ENCODE measurements at places on chromosomes 6 and 20.

DNA sequence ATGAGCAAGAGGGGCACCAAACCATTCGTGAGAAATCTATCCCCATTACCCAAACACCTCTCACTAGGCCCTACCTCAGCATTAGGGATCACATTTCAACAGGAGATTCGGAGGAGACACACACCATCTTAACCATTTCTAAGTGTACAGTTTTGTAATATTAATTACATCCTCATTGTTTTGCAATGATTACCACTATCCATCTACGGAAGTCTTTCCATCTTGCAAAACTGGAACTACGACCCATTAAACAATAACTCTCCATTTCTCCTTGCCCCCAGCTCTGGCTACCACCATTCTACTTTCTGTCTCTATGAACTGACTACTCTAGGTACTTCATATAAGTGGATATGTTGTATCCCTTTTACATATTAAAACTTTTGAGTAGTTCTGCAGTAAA is 20.1 kb downstream of the ACOT13 start:
- no peak for DNase-seq

DNA sequence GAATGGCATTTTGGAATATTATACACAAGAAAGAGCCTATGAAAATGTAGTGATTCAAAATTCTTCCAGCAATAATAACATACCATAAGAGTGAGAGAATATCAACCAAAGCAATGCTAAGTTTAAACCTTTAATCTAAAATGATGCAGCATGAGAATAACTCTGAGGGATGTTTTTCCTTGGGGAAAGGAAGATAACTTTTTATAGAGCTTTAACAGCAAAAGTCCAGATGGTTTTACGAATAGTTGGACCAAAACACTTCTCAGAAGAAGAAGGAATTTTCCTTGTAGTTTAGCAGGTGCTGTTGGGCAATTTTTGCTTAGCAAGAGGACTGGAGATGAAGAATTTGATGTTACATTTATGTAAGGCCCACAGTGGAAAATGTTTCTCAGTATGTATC is 1503.2 kb downstream of the HACE1 start:
- DNase-seq, result no peak

- no peak for DNase-seq
These were observed 22.9 kb upstream of the PYGB start for GRCh38 chr20:25224941-25225340.

GRCh38 chr6:168649209-168649608 is 208.2 kb downstream of the SMOC2 start:
- no peak for DNase-seq

- DNase-seq, result no peak
These were observed 186.3 kb downstream of the OGFRL1 start for GRCh38 chr6:71474942-71475341.

GRCh38 chr6:118500130-118501015 is 47.7 kb upstream of the PLN start:
- DNase-seq, result no peak

DNA sequence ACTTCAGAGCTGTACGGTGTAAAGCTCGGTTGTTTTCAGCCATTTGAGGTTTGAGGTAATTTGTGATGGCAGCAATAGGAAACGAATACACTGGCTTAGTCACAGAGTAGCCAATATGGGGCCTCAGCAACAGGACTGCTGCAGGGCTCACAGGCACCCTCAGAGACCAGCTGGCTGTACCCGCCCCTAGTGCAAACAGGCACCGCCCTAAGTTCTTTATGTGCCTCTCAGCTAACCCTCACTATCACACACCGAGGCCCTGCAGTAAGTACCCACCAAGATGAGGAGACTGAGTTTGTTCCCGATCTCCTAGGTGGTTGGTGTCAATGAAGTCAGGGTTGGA is 11.2 kb upstream of the SERPINB9 start:
- no peak for DNase-seq

GRCh38 chr20:62989201-62989601 is 17.6 kb downstream of the BHLHE23 start:
- no peak for DNase-seq

GRCh38 chr6:100217225-100218012 is 223.4 kb upstream of the MCHR2 start:
- DNase-seq, result no peak

GRCh38 chr20:63657260-63657936 is 714 bp upstream of the RTEL1 start:
- no peak for DNase-seq

DNA sequence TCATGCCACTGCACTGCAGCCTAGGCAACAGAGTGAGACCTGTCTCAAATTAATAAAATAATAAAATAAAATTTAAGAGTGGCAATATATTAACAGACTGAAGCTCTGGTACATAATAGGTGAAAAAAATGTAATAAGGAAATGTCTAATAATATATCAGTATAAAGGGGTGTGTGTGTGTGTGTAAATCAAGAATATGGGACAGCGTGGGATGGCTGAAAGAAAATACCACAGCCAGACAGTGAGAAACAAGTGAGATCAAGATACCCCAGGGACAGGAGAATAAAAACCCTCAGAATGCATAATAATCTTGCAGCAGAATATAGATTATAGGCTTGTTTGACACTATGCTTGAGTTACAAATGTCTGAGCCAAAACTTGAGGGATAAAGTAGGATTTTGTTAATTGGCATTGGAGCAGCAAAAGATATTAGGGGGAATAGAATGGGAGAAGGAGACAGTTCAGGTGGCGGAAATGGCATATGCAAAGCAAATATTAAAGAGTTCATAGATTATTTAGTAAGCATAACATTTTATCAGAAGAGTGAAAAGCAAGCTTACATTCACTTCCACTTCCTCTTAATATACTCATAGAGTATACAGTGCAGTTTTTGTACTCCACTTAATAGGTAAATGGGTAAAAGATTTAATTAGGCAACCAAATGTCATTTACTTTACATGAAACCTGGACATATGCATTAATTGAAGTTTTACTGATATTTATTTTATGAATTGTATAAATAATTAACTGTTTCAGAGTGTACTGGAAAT is 398.5 kb upstream of the GJE1 start:
- no peak for DNase-seq

- no peak for DNase-seq
These were observed 11.8 kb downstream of the CST7 start for GRCh38 chr20:24960861-24961260.

DNA sequence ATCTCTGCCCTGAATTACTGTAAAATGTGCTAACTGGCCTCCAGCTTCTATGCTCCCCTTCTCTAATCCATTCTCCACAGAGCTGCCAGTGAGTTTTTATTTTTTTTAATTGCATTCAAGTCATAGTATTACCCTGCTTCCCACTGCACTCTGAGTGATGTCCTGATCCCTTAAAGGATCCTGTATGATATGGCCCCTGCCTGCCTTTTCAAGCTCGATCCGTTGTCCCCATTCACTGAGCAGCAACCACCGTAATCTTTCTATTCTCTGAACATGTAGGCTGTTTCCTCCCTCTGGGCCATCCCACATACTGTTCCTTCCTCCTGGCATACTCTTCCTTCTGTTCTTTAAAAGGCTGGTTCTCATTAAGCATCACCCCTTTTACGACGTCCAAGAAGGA is 9.3 kb downstream of the TNFRSF21 start:
- DNase-seq, result no peak

- DNase-seq, result no peak
These were observed 248.8 kb upstream of the MAP3K7 start for GRCh38 chr6:90835596-90836212.

- DNase-seq, result no peak
These were observed 60.4 kb upstream of the MPC1 start for GRCh38 chr6:166443166-166443565.

GRCh38 chr20:38078084-38078483 is 44.5 kb downstream of the RPRD1B start:
- DNase-seq, result no peak

All from right cardiac atrium (tissue), 5 donors.